ENCODE measurements at places on chromosomes 4 and X.

- DNase-seq = no peak
Observed at GRCh38 chr4:151853034-151853433, 92.2 kb upstream of the GATB start.

DNA sequence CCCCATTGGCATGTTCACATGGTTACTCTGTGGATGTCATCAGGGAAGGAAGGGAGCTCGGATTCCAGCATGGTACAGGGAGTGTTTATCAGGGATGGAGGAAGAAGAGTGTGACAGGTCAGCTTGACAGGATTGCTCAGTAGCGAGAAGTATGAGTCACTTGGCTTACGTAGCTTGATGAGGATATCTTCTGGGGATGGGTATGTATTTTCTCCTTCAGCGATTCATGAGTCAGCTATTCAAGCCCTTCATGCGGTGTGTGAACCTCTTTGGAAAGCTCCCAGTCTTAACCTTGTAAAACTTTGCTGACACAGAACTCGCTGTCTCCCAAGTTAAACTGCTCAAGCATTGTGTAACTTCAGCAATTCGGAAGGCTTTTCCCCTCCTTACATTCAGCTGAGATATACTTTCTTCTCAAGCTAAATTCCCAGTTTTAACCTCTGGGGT, 275.4 kb downstream of the ARHGAP10 start:
- no peak for DNase-seq

GRCh38 chr4:101348995-101349800, 1.9 kb upstream of the PPP3CA start:
- no peak for DNase-seq

GRCh38 chrX:18491587-18492340, 66.4 kb downstream of the CDKL5 start:
- DNase-seq = no peak

- DNase-seq = no peak
Observed at GRCh38 chr4:145907812-145908211, 30.8 kb downstream of the ZNF827 start.

DNA sequence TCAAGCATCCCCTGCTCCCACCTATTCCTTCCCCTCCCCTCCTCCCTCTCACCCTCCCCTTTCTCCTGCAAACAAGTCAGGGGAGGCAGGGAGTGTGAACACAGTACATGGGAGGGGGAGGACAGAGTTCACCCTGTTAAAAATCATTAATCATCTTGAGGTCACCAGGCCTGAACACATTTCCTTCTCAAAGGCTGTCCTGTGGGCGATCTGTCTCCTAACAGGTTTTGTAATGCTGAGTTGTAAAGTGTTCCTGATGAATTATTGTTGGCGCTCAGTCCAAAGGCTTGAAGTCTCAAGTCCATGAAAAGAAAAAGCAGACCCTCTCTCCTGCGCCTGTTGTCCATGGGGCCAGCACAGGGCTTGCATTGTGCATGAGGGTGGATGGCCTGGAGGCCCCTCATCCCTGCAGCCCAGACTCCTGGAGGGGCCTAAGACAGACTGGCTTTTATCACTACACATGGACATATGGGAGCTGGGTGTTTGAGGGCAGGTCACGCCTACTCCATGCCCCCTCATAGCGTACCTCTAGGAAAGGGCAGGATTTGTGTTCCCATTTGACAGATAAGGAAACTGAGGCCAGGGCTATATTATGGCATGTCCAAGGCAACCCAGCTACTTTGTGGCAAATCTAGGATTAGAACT, 189.1 kb downstream of the RAB28 start:
- no peak for DNase-seq

- no peak for DNase-seq
Observed at GRCh38 chr4:47641755-47642154, 156.7 kb downstream of the ATP10D start.

GRCh38 chrX:53674581-53674980, 11.9 kb downstream of the HUWE1 start:
- DNase-seq = no peak

GRCh38 chr4:98204236-98204553, 57.0 kb upstream of the RAP1GDS1 start:
- no peak for DNase-seq

DNA sequence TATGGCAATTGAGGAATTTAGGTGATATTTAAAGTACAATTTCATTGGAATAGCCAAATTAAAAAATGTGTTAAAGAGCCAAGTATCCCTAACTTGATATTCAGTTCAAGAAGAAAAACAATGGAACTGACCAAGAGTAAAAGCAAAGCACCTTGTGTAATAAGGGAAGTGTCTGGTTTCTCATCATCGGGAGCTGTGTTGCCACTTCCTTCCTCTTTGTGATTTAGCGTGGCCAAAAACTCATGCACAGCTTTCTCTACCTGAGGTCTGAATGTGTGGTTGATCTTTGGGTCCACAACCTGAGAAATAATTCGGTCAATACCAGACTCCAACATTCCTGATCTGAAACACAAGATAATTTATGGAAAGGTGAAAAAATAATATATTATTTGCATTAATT, 12.4 kb downstream of the BOD1L1 start:
- no peak for DNase-seq

DNA sequence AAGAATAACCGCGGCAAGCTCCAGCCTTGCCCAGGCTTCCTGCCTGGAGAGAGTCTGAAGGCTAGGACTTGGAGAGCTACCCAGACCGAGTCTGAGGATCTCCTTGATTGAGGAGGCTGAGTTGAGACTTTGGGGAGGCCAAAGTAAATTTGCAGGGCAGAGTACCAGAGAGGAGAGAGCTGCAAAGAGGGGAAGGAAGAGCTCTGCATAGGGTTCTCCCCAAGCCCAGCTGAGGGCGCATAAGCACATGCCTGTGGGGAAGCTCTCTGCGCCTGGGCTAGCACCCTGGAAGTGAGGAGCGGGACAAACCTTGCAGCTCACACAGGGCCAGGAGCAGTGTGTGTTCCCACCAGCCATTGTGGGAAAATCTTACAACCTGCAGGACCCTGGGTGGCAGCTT, 56.1 kb downstream of the FAM193A start:
- no peak for DNase-seq

DNA sequence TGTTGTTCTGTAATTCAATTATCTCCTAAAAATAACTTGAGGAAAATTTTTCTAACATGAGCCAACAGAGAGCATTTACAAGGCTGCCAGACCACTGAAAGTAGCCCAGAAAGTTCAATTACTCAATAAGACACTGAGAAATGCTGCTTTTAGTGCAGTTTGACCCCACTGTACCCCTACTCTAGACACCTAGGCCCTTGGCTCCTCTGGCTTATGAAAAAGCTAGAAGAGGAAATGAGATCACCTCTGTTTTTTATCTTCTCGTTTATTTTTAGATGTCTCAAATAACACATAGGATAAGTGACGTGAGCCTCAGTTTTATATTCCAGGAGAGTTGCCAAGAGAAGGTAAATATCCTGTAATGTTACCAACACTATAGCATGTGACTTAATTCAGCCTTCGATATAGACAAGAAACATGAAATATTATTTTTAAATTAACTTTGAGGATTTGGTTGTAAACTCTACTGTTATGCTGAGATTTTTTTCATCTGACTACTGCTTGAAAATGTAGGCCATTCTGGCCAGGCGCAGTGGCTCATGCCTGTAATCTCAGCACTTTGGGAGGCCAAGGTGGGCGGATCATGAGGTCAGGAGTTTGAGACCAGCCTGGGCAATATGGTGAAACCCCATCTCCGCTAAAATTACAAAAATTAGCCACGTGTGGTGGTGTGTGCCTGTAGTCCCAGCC, 24.4 kb downstream of the TNIP3 start:
- no peak for DNase-seq

DNA sequence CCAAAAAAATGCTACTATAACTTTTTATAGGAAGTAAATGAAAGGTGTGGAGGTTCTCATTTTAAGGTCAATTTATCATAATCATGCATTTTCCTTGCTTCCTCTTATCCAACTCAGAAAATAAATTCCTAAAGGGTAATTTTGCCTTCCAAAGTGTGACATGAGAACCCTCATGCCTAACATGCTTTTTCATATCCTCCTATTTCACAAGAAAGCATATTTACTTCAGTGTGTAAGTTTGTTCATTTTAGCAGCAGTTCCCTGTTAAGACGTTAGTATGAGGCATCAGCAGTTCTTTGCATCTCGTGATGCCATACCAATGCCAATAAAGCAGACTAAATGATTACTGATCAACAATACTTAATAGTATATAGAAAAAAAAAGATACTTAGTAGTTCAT, 18.4 kb downstream of the WDFY3 start:
- no peak for DNase-seq

DNA sequence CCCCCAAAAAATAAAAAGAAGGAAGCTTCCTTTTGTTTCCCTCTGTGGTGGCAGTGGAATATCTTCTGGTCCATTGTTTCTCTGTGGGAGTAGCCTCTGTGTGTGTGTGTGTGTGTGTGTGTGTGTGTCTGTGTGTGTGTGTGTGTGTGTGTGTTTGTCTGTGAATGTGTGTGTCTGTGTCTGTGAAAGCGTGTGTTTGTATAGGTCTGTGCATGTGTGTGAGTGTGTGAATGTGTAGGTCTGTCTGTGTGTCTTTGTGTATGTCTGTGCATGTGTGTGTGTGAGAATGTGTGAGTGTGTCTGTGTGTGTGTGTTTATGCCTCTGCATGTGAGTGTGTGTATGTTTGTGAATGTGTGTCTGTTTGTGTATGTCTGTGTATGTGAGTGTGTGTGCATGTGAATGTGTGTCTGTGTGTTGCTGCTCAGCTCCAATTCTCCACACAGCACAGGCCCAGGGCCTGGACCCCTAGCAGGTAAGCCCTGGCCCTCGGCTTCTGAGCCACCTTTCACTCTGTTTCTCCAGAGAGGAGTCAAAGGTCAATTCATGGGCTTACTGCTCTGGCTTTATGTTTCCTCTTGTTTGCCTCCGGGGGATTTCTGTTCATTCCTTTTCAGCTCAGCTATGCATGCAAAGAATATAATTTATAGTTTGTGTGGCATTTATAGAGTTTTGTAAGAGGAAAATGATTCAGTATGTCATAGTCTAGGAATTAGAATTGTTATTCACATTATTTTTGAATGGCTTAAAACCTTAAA, 89.8 kb downstream of the UCHL1 start:
- no peak for DNase-seq

- no peak for DNase-seq
Observed at GRCh38 chr4:170037481-170037880, 11.3 kb upstream of the MFAP3L start.

GRCh38 chrX:40933706-40934425, 151.4 kb upstream of the USP9X start:
- no peak for DNase-seq

DNA sequence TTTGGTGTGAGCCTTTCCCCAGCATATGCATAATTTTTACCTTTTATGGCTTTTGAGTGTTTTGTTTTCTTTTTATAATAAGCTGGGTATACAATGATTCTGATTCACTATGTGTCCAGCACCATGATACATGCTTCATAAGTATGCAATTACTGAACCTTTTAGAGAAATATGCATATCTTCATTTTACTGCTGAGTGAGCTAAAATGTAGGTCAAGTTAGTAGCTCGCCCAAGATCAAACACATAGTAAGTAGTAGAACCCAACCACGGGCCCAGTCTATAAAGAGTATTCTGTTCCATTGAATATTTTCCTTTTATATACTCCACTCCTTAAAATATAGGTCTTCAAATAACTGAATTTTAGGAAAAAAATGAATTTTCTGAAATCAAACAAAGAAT, 362.4 kb upstream of the HTR2C start:
- no peak for DNase-seq

GRCh38 chr4:26522478-26522877, 32.2 kb upstream of the CCKAR start:
- no peak for DNase-seq

GRCh38 chr4:143017210-143017609, 167.5 kb upstream of the USP38 start:
- DNase-seq = no peak

GRCh38 chr4:140777386-140777785, 21.2 kb upstream of the TBC1D9 start:
- DNase-seq = no peak

GRCh38 chr4:57037982-57038604, 59.4 kb downstream of the POLR2B start:
- DNase-seq = no peak

GRCh38 chrX:150163956-150164726, 199.0 kb upstream of the MAMLD1 start:
- no peak for DNase-seq

DNA sequence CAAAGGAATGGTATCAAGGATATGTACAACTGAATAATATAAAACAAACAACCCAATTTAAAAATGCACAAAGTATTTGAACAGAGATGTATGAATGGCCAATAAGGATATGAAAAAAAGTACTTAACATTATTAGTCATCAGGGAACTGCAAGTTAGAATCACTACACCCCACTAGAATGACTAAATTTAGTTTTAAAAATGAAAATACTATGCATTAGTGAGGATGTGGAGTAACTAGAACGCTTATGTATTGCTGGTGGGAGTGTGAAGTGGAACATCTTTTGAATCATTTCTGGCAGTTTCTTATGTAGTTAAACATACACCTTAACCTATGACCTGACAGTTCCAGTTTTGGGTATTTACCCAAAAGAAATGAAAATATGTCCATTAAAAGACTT, 13.0 kb upstream of the SLC16A2 start:
- no peak for DNase-seq

GRCh38 chr4:172989984-172990820, 178.4 kb upstream of the GALNT7 start:
- DNase-seq = no peak

- no peak for DNase-seq
Observed at GRCh38 chrX:1051421-1051820, 161.0 kb downstream of the CRLF2 start.

DNA sequence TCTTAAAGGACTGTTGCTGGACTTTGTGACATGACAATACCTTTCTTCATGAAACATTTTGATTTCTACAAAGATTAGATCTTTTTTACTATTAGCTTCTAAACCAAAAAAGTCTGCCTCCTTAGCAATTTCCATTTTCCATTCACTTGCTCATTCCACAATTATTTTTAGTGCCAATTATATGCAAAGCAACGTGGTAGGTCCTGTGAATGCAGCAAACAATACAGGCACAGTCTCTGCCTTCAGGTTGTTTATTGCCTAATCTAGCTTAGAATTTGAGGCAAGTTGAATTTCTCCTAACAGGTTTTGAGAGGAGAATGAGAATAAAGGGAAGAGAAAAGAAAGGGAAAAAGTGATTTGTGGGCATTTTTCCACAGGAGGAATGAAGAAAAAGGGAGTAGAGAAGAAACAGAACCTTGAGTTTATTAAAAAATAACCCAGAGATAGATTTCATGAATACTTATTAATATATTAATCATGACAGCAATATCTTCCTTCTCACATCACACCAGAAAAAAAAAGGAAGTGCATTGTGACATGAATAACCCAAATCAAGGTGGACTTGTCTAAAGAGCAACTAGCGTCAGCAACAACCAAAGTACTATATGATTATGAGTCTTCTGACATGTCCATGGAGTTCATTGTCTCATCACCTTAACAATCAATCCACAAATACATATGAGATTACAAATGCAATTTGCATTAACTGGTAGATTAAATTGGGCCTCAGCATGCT, 16.3 kb upstream of the FRYL start:
- DNase-seq = no peak

- peak; percentile 22 for DNase-seq
Observed at GRCh38 chr4:168923526-168924194, 86.4 kb downstream of the CBR4 start.

GRCh38 chrX:124348885-124349453, 2.6 kb downstream of the SH2D1A start:
- DNase-seq = no peak
